ENCODE measurements at places on chromosomes 2 and 18. TPM values are rescaled to one million over a fixed set of nuclear protein-coding genes. Genes with fewer than 3 reads are reported as not detected.

The PROC gene
- polyA plus RNA-seq, result not detected

The OBSL1 gene
- 14.0 TPM for polyA plus RNA-seq

The APLF gene
- polyA plus RNA-seq, result not detected

The C2orf15 gene
- 4.8 TPM for polyA plus RNA-seq

The SRD5A2 gene
- polyA plus RNA-seq, result not detected

The LHCGR gene
- polyA plus RNA-seq, result not detected

The KCNG3 gene
- 0.15 TPM for polyA plus RNA-seq

The ACP1 gene
- 279 TPM for polyA plus RNA-seq

The CCDC142 gene
- polyA plus RNA-seq, result 1.6 TPM

The COPS8 gene
- 451 TPM for polyA plus RNA-seq

The CYP20A1 gene
- 10.3 TPM for polyA plus RNA-seq

The CLEC4F gene
- polyA plus RNA-seq, result not detected

The GLS gene
- polyA plus RNA-seq, result 58.7 TPM

The CRYGD gene
- 0.42 TPM for polyA plus RNA-seq

The PROM2 gene
- not detected for polyA plus RNA-seq

Data from Purkinje cell (primary cell).